ENCODE measurements at places on chromosomes 13 and 19.

GRCh38 chr13:73933795-73934194 is 200.4 kb downstream of the KLF12 start:
- DNase-seq = no peak

DNA sequence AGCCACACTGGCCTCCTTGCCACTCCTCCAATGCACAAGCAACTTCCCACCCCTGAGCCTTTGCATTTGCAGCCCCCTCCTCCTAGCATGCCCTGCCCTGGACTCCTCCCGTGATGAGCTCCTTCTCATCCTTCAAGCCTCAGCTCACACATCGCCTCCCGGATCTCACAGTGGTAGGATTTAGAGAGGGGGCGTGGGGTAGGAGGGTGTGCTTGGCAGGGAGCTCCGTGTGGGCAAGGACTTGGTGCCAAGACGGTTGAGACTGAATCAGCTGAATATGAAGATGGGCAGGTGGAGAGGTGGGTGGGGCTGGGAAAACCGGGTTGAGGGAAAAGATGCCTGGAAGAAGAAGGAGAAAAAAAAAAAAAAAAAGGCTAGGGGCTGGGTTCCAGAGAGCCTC is 48.4 kb upstream of the ZNRF4 start:
- DNase-seq = no peak

- DNase-seq = no peak
These were observed 39.4 kb upstream of the TPM4 start for GRCh38 chr19:16036941-16037340.

- peak; percentile 12 for DNase-seq
These were observed 7.0 kb downstream of the CALM3 start for GRCh38 chr19:46608178-46608577.

GRCh38 chr13:21426238-21426637 is 32.9 kb downstream of the ZDHHC20 start:
- DNase-seq = no peak

- no peak for DNase-seq
These were observed 22.7 kb downstream of the MPND start for GRCh38 chr19:4365791-4366665.

DNA sequence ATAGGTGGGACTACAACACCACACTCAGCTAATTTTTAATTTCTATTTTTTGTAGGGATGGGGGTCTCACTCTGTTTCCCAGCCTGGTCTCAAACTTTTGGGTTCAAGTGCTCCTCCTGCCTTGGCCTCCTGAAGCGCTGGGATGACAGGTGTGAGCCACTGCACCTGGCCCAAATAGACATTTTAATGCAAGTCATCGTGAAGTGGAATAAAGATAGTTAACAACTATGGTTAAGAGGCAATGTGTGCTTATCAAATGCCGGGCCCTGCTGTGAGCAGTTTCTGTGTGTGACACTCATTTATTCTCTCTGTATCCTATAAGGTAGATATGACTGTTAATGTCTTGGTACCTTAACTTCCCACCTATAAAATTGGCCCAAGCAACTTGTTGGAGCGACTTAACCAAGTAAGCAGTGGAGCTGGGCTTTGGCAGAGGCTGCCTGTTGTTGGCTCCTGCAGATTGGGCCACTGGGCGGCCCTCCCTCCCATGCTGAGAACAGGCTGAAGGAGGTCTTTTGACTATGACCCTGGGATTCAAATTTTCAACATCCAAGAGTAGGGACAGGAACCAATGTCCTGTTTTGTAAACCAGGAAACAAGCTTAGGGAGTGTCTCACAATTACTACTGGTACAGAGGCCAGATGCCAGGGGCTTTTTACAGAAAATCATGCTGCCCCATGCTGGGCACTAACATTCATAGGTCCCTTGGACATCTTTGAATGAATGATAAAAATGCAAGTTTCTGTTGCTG is 450.7 kb downstream of the TSHZ3 start:
- no peak for DNase-seq

GRCh38 chr13:81957121-81957520 is 1616.2 kb upstream of the SPRY2 start:
- DNase-seq = no peak

GRCh38 chr19:13068085-13068846 is 34.4 kb downstream of the LYL1 start:
- DNase-seq = no peak

GRCh38 chr13:28347456-28348371 is 147.2 kb downstream of the FLT1 start:
- no peak for DNase-seq

DNA sequence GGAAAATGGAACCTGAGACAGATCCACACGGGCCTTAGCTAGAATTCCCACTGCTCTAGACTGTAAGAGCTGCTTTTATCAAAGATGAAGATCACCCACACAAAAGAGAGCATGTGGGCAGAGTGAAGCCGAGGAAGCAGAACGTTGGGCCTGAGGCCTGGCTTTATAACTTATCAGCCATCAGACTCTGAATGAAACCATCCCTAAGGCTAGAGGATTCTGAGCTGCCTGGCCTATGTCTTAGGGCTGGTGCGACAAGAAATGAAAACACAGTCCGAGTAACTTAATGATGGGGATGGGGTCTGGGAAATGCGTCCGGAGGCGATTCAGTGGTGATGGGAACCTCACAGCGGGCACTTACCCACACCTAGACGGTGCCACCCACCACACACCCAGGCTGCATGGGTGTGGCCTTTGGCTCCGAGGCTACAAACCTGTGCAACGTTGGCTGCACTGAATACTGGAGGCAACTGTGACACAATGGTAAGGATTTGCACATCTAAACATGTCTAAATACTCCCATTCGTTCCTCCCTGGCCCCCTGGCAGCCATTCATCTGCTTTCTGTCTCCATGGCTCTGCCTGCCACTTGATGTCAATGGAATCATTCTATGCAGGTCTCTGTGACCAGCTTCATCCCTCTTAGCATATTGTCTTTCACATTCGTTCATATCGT is 62.0 kb downstream of the SLC15A1 start:
- no peak for DNase-seq

GRCh38 chr13:38759390-38759789 is 72.5 kb downstream of the FREM2 start:
- DNase-seq = no peak
